Activated B cell treated with CpG ODN at 0.5 μM for 24 hours (primary cell): ENCODE measurements at places on chromosomes 3 and 15.

- no peak for DNase-seq
These were observed 19.7 kb downstream of the B3GNT5 start for GRCh38 chr3:183272791-183273190.

DNA sequence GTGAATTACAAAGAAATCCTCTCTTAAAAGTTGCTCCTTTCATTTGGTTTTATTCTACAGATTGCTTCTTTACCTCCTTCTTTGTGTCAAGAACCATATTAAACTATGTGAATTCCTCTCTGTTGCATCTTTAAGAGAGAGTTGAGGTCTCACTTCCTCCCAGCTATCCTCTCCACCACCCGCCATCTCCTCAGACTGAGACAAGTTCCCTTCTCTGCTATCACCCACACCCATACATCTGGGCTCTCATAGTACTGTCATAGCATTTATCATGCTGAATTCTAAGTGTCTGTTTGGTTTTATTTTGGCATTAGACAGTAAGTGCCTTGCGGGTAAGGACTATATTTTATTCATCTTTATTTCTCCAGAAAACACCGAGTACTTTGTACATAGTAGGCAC, 54.2 kb downstream of the B3GALNT1 start:
- DNase-seq, result no peak

- no peak for DNase-seq
These were observed 1390.8 kb downstream of the ZPLD1 start for GRCh38 chr3:103825586-103825985.

DNA sequence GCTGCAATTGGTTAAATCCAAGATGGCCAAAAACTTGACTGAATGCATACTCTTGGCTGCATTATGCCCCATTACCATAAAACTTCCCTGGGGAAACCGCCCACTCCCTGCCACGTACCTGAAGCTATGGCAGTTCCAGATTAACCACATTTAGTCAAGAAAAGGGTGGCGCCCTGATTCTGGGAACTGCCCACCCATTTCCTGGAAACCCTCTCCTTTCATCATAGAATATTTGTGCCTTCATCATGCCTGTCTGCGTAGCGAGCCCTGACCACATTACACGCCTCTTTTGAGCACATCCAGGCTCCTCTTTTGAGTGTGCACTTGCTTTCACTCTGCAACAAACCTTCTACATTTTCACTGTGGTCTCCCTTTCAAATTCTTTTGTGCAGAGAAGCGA, 5.2 kb downstream of the LINS1 start:
- no peak for DNase-seq

- no peak for DNase-seq
These were observed 815 bp downstream of the SPINT1 start for GRCh38 chr15:40844696-40845030.

DNA sequence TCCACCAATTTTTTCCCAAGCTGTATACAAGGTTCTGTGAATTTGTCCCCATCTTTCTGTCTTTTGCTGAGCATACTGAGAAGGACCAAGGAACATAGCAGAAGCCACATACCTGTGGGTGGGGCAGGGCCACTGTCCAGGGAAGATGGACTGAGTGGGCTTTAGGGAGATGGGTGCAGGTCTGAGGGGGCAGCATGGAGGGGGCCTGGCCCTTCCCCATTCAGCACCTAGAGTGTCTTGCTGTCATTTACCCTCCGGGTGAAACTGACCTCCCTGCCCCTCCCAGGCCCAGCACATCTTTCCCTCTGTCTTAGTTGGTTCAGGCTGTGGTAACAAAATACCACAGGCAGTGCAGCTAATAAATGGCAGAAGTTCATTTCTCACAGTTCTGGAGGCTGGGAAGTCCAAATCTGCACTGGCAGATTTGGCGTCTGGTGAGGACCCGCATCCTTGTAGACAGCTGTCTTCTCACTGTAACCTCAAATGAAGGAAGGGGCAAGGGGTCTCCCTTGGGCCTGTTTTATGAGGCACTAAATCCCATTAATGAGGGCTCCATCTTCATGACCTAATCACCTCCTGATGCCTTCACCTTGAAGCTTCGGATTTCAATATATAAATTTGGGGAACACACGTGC, 180.0 kb upstream of the SMAD3 start:
- DNase-seq, result no peak

DNA sequence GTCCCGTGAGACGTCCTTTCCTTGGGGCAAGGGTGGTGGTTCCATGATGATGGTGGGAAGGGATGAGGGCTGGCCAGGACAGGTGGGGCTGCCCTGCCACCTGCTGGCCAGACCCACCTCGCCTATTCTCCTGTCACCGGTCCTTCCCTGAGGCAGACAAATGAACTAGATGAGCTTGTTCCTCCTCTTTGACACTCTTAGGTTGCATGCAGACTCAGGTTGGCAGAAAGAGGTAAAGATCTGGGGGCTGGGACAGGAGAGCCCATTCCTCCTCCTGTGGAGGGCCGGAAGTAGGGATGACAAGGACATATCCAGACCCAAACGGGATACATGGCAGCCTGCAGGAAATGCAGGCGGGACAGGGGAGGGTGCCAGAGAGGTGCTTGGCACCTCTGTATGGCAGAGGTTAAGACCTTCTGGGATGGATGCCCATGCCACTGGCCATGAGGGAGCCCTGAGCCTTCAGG, 38.6 kb downstream of the ACSBG1 start:
- DNase-seq, result peak; percentile 59

DNA sequence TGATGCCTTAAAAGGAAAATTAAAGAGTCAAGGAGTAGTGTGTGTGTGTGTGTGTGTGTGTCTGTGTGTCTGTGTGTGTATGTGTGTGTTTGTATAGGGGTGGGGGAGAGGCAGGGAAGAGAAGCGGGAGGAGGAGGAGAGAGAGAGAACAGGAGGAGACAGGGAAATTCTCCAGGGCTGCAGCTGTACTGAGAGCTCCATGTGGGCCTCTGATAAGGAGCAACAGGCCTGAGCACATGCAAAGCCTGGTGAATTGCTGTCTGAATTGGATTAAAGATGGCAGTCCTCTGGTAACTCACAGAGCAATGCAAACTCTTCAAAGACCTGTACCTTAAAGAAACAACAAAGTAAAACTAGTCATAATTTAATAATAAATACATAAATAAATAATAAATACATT, 70.6 kb downstream of the SEMA6D start:
- DNase-seq, result no peak

DNA sequence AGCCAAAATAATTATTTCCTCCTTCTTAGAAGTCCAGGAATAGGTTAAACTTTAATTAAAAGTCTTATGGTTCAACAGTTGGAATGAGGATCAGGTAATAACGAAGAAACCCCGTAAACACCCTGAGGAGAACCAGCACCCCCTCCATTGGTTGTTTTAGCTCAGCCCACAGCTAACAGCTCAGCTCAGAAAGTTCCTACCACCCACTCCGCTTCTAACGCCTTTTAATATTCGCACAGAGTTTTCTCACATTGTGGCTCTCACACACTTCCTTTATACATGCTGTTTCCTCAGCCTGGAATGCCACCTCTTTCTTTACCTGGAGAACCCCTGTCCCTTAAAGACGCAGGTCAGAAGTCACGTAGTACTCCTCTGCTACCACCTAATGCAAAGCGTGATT, 17.0 kb downstream of the CX3CR1 start:
- no peak for DNase-seq

DNA sequence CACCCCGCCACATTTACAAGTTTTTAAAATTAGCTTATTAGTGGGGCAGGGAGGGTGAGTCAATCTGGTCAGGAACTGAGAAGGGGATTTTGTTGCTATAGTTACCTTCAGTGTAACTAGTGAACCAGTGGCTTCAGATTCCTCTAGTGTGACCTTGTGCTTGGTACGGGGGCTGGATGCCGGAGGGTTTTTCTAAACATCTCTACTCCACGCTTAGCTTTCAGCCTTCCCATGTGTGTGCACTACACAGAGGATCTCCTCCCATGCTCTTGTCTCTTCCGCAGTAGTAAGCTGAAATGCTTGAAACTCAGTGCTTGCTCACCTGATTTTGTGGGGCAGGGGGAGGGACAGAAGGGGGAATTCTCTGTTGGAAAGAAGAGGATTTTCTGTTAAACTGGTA, 67.9 kb upstream of the AKAP13 start:
- peak; percentile 53 for DNase-seq

- DNase-seq, result no peak
These were observed 136.5 kb downstream of the NTRK3 start for GRCh38 chr15:88120026-88120425.

- no peak for DNase-seq
These were observed 40.0 kb downstream of the TKT start for GRCh38 chr3:53215816-53216215.

GRCh38 chr3:138412821-138413551, 21.4 kb upstream of the ESYT3 start:
- no peak for DNase-seq

- DNase-seq, result peak; percentile 27
These were observed 2.6 kb upstream of the CEMIP start for GRCh38 chr15:80776420-80777045.

GRCh38 chr3:81823882-81824395, 62.5 kb upstream of the GBE1 start:
- DNase-seq, result no peak

- no peak for DNase-seq
These were observed 1.2 kb upstream of the TMEM158 start for GRCh38 chr3:45227071-45227820.

GRCh38 chr3:184748219-184749135, 36.6 kb upstream of the MAGEF1 start:
- DNase-seq, result no peak

- DNase-seq, result no peak
These were observed 108.7 kb downstream of the SLMAP start for GRCh38 chr3:57864853-57865252.

DNA sequence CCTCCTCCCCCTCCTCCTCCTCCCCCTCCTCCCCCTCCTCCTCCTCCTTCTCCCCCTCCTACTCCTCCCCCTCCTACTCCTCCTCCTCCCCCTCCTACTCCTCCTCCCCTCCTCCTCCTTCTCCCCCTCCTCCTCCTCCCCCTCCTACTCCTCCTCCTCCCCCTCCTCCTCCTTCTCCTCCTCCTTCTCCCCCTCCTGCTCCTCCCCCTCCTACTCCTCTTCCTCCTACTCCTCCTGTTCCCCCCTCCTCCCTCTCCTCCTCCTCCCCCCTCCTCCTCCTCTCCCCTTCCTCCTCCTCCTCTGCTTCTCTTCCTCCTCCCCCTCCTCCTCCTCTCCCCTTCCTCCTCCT, 17.1 kb upstream of the EPHB3 start:
- DNase-seq, result no peak

- DNase-seq, result no peak
These were observed 567 bp downstream of the ADAMTS9 start for GRCh38 chr3:64687086-64687780.

DNA sequence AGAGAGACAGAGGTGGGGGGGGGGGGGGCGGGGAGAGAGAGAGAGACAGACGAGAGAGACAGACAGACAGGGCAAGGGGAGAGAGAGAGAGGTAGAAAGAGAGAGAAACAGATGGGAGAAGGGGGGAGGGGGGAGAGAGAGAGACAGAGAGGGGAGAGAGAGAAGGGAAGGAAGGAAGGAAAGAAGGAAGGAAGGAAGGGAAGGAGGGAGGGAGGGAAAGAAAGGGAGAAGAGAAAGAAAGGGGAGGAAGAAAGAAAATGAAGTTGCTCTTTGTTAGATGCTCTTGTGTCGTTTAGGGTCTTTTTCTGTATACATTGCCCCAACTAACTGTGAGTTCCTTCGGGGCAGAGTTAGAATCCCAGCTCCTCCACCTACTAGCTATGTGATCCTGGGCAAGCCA, 19.0 kb upstream of the EPHB3 start:
- DNase-seq, result no peak

GRCh38 chr15:42719043-42719442, 17.9 kb downstream of the CDAN1 start:
- no peak for DNase-seq

GRCh38 chr3:198046120-198046857, 86.3 kb downstream of the LMLN start:
- DNase-seq, result no peak

GRCh38 chr3:101938262-101938847, 89.0 kb downstream of the NFKBIZ start:
- no peak for DNase-seq

GRCh38 chr3:4824926-4825325, 154.3 kb upstream of the BHLHE40 start:
- DNase-seq, result no peak

DNA sequence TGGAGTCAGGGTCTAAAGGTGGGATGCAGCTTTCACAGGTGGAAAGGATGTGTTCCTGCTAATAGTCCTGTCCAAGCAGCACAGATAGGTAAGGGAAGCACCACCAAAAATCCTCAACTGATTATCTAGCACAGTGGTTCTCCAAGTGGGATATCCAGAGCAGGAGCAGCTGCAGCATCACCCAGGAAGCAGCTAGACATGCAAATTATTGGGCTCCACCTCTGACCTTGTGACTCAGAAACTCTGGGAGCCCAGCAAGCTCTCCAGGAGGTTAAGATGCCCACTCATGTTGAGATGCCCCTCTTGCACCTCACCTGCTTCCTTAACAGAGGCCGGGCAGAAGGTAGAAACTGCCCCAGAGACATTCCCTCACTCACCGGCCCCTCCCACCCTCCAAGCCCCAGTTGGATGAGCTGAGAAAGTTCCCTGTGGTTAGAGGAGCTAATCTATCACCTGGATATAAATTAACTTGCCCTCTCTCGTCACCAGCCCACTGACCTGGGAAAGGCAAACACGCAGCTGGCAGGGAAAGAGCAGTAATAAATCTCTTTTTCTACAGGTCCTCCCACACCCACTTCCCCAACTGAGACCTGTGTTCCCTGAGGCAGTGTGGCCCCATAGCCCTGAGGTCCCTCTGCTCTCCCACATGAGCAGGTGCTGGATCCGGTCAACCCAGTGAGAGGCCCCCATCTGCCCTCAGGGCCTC, 39.3 kb downstream of the ADCY5 start:
- no peak for DNase-seq
